Muscle of back (tissue), 13 donors: ENCODE measurements at places on chromosomes 4 and X.

GRCh38 chrX:112687189-112687691, 7.5 kb upstream of the LHFPL1 start:
- DNase-seq, result peak; percentile 79

DNA sequence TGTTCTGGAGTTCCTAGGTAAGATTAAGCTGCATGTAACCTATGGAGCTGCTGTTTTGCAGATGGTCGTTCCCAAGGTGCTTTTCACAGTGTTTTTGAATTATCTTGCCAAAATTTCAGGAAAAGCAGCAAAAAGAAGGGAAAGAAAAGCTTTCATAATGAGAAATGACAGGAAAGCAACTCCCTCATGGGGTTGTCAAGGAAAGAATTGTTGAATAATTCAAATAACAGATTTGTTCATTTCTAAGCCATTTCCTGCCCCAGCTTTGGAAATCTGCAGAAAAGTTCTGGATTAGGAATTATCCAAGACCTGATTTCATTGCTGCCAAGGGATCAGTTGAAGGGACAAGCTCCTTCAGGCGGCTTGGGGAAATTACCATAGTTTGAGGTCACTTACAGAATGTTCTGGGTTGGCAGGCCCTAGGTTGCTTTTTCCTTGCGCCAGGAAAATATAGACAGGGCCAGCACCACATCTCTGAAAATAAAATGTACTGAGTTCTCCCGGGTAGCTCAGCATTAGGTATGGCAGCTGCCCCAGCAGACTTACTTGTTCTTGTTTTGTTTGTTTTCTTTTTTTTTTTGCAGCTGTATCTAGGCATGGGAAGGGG, 354.7 kb downstream of the STIM2 start:
- peak; percentile 52 for DNase-seq

DNA sequence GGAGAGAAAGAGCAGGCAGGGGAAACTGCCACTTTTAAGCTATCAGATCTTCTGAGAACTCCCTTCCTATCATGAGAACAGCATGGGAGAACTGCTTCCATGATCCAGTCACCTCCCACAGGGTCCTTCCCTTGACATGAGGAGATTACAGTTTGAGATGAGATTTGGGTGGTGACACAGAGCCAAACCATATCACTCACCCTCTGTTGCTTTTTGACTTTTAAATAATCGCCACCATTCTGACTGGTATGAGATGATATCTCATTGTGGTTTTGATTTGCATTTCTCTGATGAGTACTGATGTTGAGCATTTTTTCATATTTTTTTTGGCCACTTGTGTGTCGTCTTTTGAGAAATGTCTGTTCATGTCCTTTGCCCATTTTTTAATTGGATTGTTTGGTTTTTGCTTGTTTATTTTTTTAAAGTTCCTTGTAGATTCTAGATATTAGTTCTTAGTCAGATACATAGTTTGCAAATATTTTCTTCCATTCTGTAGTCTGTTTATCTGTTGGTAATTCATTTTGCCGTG, 6.5 kb upstream of the PAQR3 start:
- DNase-seq, result no peak

DNA sequence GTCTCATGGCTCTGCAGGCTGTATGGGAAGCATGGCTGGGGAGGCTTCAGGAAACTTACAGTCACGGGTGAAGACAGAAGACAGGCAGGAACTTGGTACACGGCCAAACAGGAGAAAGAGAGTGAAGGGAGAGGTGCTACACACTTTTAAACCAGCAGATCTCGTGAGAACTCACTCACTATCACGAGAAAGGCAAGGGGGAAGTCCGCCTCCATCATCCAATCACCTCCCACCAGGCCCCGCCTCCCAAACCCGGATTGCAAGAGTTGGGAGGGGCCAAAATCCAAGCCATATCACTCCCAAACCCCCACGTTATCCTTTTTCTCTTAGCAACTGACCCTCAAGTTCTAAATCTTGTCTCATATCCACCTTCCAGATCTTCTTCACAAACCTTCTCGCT, 1710.5 kb upstream of the TENM3 start:
- DNase-seq, result no peak

DNA sequence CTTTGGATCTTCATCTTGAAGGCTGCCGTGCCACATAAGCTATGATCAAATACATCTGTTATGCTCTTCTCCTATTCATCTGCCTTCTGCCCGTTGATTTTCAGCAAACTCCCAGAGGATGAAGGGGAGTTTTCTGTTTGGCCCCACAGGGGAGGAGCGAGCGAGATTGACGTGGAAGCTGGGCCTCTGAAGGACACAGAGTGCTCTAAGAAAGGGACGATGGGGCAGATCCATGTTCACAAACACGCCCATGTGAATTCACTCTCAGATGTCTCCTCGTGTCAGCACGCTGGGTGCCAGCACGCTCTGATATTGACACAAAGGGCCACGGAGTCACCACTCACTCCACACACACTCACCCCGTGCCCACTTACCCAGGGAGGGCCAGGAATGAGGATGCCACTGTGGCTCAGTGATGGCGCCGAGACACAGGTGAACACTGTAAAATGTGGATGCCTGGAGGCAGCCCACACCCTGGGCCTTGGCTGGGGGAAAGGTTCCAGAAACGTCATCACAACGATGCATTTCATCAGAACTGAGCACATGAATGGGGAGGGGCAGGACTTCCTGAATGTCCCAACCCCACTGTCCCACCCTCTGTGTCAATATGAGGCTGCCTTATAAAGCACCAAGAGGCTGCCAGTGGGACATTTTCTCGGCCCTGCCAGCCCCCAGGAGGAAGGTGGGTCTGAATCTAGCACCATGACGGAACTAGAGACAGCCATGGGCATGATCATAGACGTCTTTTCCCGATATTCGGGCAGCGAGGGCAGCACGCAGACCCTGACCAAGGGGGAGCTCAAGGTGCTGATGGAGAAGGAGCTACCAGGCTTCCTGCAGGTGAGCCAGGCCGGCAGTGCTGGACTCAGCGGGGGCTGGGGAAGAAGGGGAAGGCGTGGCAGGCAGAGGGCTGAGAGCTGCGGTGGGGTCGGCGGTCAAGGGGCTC, at the start of gene S100P:
Gene S100P (plus strand): TSS at position 648 of the 946 bp plus-strand sequence. CDS start 55 bp downstream, at position 703.
- DNase-seq, result no peak
